Liver (tissue), 10 donors: ENCODE measurements at places on chromosomes 5 and 9. TPM values are rescaled to one million over a fixed set of nuclear protein-coding genes. Genes with fewer than 3 reads are reported as not detected.

- H3K27me3 ChIP-seq = no peaks in the 10 kb centered on the region
- no peaks in the 10 kb centered on the region for H3K36me3 ChIP-seq
- H3K4me3 ChIP-seq = no peak overlapping the region
- DNase-seq = peak; percentile 21
Observed at GRCh38 chr5:176748073-176748966, 62.0 kb upstream of the UNC5A start.

- H3K36me3 ChIP-seq = no peaks in the 10 kb centered on the region
- H3K27me3 ChIP-seq = no peaks in the 10 kb centered on the region
- no peak overlapping the region for H3K27ac ChIP-seq
- DNase-seq = no peak
- H3K4me1 ChIP-seq = peaks cover 4% of the 10 kb centered on the region
Observed at GRCh38 chr5:14721990-14722656, 57.6 kb downstream of the OTULIN start.

DNA sequence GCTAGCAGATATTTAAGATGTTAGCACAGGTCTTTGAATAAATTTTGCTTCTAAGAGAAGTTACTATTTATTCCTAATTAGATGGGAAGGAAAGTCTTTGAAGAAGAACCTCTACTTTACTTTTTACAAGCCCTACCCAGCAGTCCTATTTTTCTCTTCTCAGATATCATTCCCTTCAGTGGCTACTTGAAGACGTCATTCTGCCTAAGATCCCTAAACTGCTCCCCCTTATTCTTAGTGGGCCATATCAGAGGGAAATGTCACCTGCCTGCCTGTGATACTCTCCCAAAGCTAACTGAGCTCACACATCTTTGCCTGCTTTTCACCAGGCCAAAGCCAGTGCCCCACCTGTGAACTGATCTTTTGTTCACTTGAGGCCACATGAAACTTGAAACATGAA, 16.5 kb upstream of the TMED9 start:
- H3K4me3 ChIP-seq = no peak overlapping the region
- H3K27me3 ChIP-seq = no peaks in the 10 kb centered on the region
- no peaks in the 10 kb centered on the region for H3K36me3 ChIP-seq
- no peak overlapping the region for H3K27ac ChIP-seq

PCDHA7 gene
- not detected for total RNA-seq

FOXD4 gene
- total RNA-seq = 0.17 TPM

SLC22A4 gene
- total RNA-seq = 0.59 TPM

DNA sequence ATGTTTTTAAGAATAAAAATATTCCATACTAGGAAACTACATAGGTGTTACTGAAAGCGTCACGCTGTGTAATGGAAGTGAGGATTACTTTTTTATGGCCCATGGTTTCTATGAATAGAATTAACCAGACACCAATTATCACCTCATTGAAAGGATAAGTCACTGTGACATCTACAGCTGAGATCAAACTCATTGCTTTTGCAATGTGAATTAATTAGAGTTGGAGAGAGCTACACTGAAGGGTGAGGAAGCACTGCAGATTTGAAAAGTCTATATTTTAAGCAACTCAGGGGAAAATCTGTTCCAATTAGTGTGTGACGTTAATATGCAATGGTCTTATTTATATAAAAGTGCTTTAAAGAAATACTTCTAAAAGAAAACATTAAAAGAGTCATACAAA, 1300.1 kb upstream of the DMAC1 start:
- no peaks in the 10 kb centered on the region for H3K4me1 ChIP-seq
- peaks cover 2% of the 10 kb centered on the region for H3K27me3 ChIP-seq
- no peaks in the 10 kb centered on the region for H3K36me3 ChIP-seq
- H3K4me3 ChIP-seq = no peak overlapping the region

TUSC1 gene
- 5.3 TPM for total RNA-seq

- H3K4me3 ChIP-seq = no peak overlapping the region
- no peaks in the 10 kb centered on the region for H3K27me3 ChIP-seq
- H3K36me3 ChIP-seq = no peaks in the 10 kb centered on the region
- no peak for DNase-seq
Observed at GRCh38 chr9:27373851-27374250, 76.9 kb upstream of the EQTN start.

PCDHGA6 gene
- 0.37 TPM for total RNA-seq

DNA sequence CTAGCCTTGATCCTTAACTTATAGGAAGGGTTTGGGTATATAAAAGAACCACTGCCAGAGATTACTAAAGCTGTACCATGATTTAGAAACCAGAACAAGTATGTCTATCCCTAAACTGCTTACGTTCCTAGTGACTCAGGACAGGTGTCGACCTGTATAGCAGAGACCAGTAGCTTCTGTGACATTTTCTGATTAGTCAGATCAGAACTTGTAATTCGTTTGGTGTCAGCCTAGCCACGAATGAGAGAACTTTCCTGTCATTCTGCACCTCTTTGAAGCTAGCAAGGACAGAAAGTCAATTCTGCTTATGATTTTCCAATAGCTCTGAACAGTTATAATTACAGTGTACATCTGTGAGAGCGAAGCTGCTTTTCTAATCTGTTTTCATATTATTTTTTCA, 39.5 kb downstream of the PRKACG start:
- H3K4me3 ChIP-seq = no peak overlapping the region
- DNase-seq = no peak
- no peaks in the 10 kb centered on the region for H3K36me3 ChIP-seq
- no peak overlapping the region for H3K27ac ChIP-seq

DNA sequence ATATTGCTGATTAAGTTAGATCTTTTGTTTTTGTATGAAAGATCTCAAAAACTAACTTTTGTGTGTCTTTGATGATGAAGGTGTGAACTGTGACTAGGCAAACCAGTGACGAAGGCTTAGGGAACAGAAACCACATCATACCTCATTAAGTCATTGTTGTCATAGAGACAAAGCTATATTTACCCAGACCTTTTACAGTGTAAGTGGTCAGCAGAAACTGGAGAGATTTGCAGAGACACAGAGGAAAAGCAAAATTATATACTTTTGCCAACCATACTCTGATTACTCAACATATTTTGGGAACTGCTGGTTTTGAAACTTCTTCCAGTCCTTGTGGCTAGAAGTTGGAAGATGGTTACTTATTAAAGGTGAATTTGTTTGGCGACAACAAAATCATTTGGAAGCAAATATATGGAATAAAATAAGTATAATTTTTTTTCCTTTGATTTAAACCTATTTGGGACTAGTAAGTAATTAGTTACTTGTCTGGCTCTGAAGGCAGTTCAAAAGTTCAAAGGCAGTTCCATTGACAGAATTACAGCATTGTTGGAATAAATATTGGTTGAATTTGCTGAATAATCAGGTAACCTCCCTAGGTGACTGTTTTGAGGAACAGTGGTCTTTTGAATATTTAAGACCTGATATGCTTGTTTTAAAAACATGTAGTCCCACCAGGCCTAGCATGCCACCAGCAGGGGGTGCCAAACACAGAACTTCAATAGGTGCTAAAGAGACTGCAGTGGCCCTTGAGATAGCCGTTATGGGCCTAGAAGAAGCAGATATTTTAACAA, 103.8 kb downstream of the RPS23 start:
- DNase-seq = peak; percentile 76
- H3K4me3 ChIP-seq = no peak overlapping the region
- H3K27ac ChIP-seq = no peak overlapping the region
- no peaks in the 10 kb centered on the region for H3K36me3 ChIP-seq
- peaks cover 1% of the 10 kb centered on the region for H3K4me1 ChIP-seq
- H3K27me3 ChIP-seq = no peaks in the 10 kb centered on the region

DNA sequence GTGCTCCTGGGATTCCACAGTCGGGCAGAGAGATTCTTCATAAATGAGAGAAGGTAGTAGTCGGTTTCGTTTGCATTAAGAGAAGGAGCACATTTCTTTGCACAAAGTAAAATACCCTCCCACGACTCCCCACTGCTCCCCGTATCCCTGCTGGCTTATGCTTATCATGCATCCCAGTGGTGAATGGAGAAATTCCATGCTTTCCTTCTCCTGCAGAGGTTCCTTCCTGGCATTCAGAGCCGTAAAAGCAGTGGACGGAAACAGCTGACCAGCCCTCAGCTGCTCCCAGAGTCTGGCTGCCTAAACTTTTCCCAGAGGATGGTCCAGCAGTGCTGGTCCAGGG, 93.1 kb downstream of the C9orf152 start:
- DNase-seq = no peak
- H3K4me1 ChIP-seq = no peaks in the 10 kb centered on the region
- H3K27me3 ChIP-seq = no peaks in the 10 kb centered on the region
- H3K36me3 ChIP-seq = no peaks in the 10 kb centered on the region
- H3K4me3 ChIP-seq = no peak overlapping the region

SPIN1 gene
- 30.3 TPM for total RNA-seq

HMMR gene
- 0.33 TPM for total RNA-seq

DNA sequence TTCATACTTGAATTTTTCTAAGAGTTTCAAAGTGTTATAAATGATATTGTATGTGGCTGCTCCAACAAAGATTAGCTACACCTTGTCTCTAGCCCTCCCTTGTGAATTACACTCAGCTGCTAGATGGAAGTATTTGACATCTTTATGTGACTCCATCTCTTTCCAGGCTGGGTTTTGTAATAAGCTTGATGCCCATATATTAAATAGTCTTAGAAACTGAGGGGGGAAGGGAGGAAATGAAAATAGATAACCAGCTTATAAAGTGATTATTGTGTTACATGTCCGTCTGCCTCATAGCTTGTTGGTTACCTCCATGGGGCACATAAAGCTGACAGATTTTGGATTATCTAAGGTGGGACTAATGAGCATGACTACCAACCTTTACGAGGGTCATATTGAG, 63.4 kb downstream of the CD180 start:
- no peaks in the 10 kb centered on the region for H3K27me3 ChIP-seq
- H3K4me1 ChIP-seq = no peaks in the 10 kb centered on the region
- H3K4me3 ChIP-seq = no peak overlapping the region
- peaks cover 2% of the 10 kb centered on the region for H3K36me3 ChIP-seq
- no peak for DNase-seq
- H3K27ac ChIP-seq = no peak overlapping the region

DNA sequence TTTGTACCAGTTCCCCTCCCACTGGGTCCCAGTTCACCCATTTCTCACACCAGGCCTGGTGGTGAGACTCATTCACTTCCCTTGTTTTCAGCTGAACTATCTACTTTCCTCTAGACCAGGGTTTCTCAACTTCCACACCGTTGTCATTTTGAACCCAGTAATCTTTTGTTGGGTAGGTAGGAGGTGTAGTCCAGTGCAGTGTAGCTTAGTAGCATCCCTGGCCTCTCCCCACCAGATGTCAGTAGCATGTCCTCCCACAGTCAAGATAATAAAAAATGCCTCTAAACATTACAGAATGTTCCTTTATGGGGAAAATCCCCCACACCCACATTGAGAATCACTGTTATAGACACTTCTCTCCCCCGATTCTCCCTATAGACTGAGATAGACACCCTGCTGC, 299.1 kb downstream of the EPB41L4A start:
- no peak overlapping the region for H3K4me3 ChIP-seq
- no peaks in the 10 kb centered on the region for H3K4me1 ChIP-seq
- DNase-seq = no peak
- no peaks in the 10 kb centered on the region for H3K36me3 ChIP-seq
- H3K27me3 ChIP-seq = no peaks in the 10 kb centered on the region

SAPCD2 gene
- 1.8 TPM for total RNA-seq

DNA sequence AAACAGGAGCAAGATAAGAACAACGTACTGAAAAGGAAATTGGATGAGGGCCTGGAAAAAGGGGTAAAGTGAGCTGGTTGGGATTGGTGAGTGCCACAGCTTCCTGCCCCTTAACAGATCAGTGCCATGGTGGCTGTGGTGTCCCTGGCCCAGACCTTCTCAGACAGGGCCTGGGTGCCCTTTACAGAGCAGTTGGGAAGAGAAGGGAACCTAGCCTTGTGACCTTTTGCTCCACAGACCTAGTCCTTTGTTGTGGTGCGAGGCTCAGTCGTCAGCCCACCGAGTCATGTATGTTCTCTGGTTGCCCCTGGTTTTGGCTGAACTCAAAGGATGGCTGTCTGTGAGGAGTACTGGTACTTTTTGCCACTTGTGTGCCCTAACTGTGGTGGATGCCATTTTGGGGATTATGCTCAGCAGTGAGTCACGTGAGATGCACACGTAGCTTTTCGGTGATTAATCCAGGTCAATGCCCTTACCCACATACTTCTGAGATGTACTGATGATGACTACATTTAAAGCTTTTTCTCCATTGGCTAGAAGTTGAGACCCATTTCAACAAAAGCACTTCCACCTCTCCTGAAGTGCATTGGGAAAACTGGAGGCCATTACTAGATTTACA, 48.4 kb downstream of the EXOSC2 start:
- no peak for DNase-seq
- H3K27ac ChIP-seq = no peak overlapping the region
- no peaks in the 10 kb centered on the region for H3K36me3 ChIP-seq
- no peak overlapping the region for H3K4me3 ChIP-seq
- H3K27me3 ChIP-seq = no peaks in the 10 kb centered on the region
- no peaks in the 10 kb centered on the region for H3K4me1 ChIP-seq

GRCh38 chr5:135894789-135895188, 852 bp downstream of the IL9 start:
- H3K4me1 ChIP-seq = no peaks in the 10 kb centered on the region
- H3K27me3 ChIP-seq = no peaks in the 10 kb centered on the region
- no peak overlapping the region for H3K4me3 ChIP-seq
- no peak overlapping the region for H3K27ac ChIP-seq

KCTD16 gene
- total RNA-seq = under 0.01 TPM

FCN1 gene
- total RNA-seq = 15.0 TPM

GRCh38 chr5:39195198-39195826, 24.1 kb downstream of the FYB1 start:
- no peak for DNase-seq
- no peak overlapping the region for H3K4me3 ChIP-seq
- H3K36me3 ChIP-seq = no peaks in the 10 kb centered on the region
- H3K27me3 ChIP-seq = no peaks in the 10 kb centered on the region
- no peaks in the 10 kb centered on the region for H3K4me1 ChIP-seq

- H3K4me1 ChIP-seq = peaks cover 10% of the 10 kb centered on the region
- DNase-seq = no peak
- no peak overlapping the region for H3K4me3 ChIP-seq
- H3K27ac ChIP-seq = peak overlapping the region; percentile 13
Observed at GRCh38 chr9:90801973-90802322, 329 bp downstream of the SYK start.

DNA sequence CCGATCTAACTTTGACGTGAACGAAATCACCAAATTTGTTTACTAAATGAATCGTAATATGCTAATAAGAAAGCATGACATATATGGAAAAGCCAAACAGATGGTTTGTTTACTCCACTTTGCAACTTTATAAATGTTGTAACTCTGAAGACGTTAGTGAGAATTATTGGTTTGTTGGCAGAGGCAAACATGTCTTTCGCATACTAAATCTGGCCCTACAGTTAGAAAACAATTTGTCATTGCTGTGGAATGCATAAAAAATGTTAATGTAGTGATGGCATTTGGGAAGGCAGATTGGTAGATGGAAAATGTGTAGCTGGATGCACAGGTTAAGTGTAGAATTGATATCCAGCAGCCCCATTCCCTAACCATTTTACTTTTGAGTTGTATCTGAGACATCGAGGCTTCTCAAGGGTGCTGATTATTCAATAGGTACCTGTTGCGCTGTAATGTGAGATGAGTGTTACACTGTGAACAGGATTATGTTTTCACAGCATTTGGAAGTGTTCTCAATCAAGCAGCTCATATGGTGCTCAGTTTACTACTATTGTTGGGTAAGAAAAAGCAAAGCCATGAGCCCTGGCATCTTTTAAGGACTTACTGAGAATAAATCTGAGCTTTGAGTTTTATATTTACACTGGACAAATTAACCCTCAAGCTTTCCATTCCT, 444.8 kb downstream of the BNC2 start:
- no peaks in the 10 kb centered on the region for H3K36me3 ChIP-seq
- peaks cover 3% of the 10 kb centered on the region for H3K27me3 ChIP-seq
- DNase-seq = no peak
- no peaks in the 10 kb centered on the region for H3K4me1 ChIP-seq

ANKRA2 gene
- 12.9 TPM for total RNA-seq
